SW480 (cell line): ENCODE measurements at places on chromosomes 1 and 21.
A peak's percentile ranks its signal among the peaks of the same experiment; 100 is the strongest.

GRCh38 chr1:59693406-59693805 is 121.3 kb upstream of the HOOK1 start:
- DNase-seq, result no peak

GRCh38 chr1:87436534-87436933 is 107.9 kb downstream of the LMO4 start:
- DNase-seq, result no peak

- DNase-seq, result no peak
Measured at GRCh38 chr1:181100015-181100905, 11.8 kb downstream of the IER5 start.

DNA sequence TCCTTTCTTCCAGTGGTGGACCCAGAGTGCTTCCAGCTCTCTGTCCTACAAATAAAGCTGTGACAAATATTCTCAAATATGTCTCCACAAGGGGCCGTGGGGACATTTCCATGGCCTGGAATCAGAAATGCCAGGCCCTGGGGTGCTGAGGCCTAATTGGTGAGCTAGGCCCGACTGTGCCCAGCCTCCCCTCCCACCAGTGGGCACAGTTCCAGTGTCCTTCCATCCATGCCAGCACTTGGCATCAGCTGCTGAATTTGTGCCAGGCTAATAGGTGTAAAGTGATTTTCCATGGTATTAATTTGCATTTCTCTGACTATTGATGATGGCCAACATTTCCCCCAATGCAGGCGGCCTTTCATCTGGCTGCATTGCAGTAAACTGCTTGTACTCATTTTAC is 48.5 kb upstream of the B3GALT5 start:
- no peak for DNase-seq

- peak; percentile 71 for DNase-seq
Measured at GRCh38 chr1:3352299-3352951, 102.0 kb upstream of the ARHGEF16 start.

DNA sequence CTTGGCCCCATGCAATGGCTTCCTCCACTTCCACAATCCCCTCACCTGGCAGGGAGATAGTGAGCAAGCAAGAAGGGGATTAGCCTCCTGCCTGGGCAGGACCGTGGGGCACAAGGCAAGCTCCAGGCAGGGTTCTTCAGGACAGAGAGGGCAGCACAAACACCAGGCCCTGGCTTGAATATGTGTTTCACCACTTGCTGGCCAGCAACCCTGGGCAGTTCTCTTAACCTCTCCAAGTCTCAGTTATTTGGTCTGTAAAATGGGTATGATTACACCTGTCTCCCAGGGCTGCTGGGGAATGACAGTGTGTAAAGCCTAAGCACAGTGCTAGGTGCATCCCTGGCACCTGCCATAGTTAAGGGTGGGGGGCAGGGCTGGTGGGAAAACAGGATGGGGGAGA is 31.9 kb downstream of the H3-3A start:
- no peak for DNase-seq

- DNase-seq, result no peak
Measured at GRCh38 chr1:118209648-118210047, 24.6 kb upstream of the SPAG17 start.

DNA sequence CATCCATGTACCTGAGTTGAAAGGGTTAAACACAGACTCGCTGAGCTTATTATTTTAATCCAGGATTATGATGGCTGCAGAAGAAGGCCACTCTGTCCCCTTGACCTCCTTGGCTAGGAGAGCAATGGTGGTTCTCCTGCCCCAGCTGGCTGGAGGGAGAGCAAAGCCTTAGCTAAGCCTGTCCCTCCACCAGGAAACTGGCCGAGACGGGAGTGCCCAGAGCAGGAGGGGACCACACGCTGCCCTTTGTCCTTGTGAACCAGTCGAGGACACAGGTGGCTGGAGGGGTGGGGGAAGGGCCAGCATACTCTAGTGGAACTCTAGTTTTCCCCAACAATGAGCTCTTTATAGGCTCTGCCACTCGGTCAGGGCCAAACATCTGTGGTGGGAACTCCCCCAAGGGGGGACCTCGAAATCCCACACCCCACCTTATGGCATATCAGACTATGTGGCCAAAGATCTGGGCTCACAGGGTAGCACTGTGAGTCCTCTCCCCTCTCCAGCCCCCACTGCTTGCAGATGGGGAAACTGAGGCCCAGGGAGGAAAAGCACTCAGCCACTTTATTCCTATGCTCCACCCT is 12.9 kb downstream of the KIAA1614 start:
- DNase-seq, result no peak

GRCh38 chr1:25668931-25669573 is 52.5 kb downstream of the MAN1C1 start:
- no peak for DNase-seq

DNA sequence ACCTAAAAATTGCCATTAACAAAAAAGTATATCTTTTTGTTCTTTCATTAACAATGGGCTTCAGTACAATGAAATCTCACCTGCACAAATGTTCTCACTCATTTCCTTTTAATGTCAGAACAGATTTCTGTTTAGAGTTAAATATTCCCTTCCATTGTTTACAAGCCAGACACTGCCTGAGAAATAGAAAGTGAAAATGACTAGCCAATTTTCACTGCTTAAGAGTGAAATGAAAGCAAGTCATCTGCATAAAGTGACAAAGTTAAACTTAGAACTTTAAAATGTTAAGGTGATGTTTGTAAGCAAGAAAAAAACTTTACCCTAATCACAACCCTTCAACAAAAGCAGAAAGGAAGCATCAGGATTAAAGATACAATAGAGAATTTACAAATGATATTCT is 27.5 kb downstream of the COA6 start:
- DNase-seq, result no peak
